ENCODE measurements at places on chromosomes 1 and 21.
A peak's percentile ranks its signal among the peaks of the same experiment; 100 is the strongest.

- peak; percentile 86 for ATAC-seq
Observed at GRCh38 chr1:169550294-169550693, 36.0 kb downstream of the F5 start.

GRCh38 chr1:34408011-34408410 is 231.3 kb downstream of the C1orf94 start:
- ATAC-seq, result no peak

DNA sequence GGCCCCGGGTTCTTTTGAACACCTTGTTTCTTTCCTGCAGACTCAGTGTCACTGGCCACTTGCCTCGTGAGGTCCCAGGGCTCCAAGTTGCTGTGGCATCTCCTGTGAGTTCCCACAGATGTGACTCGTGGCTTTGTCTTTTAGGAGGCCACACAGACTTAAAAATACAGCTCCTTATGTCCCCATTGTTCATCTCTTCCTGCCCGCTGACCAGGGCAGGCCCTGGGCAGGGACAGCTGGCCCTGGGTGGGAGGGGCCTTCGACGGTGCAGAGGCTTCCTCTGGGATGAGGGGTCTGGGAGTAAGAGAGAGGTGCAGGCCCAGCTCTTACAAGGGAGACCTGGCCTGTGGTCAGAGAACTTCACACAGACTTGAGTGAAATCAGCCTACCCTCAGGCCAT is 15.6 kb downstream of the LDLRAP1 start:
- no peak for ATAC-seq

- no peak for ATAC-seq
Observed at GRCh38 chr1:82836213-82836972, 1035.7 kb downstream of the ADGRL2 start.

- no peak for ATAC-seq
Observed at GRCh38 chr1:183251959-183252450, 65.9 kb downstream of the LAMC2 start.

- ATAC-seq, result no peak
Observed at GRCh38 chr1:3156936-3157335, 87.9 kb downstream of the PRDM16 start.

DNA sequence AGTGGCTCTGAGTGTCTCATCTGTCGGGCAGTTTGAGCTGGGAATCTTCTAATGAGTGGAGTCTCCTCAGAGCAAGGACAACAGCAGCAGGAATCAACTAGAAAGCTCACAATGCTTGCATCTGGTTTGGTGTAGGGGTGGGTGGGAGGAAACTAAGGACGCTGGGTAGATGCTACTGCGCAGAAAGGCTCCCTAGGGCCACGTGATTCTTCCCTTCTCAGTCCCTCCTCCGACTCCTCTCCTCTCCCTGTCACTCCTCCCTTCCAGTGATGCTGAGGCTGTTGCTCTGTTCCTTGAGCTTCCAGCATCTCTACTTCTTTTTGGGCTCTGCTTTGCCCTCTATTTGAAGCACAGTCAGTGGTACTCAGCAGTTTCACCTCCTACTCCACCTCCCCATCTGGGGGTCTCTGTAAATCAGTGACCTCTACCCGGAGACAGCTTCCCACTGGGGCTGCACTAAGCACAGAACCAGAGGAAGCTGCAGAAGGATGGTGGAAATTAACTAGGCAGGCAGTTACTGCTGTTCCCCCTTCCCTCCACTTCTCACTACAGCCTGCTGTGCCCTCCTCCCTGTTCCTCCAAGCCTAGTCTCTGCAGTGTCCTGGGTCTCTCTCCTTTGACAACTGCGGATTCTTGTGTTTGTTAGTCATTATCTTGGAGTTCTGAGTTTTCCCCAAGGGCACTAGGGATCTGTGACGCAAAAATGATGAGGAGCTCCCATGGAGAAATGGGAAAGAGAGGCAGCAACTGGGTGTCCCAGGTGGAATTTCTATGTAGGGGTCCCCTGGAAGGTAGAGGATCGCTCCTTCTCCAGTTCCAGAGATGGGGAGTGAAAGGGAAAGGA is 5.8 kb downstream of the LINGO4 start:
- ATAC-seq, result peak; percentile 14

DNA sequence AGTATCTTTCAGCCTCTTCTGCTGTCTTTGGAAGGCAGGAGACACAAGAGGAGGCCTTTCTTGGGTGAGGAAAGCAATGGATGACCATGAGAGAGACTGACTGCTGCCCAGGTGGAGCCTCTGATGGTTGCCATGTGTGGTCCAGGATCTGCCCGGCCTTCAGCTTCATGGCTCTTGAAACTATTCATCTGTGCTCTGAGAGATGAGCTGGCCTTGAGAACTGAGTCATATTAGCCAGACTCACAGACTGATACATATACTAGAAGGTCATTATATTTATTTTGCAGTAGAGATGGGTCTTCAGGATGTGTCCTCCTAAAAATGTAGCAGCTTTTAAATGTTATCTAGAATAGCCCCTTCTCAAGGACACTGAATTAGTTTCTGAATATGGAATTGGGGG is 33.7 kb downstream of the PTGFRN start:
- no peak for ATAC-seq

DNA sequence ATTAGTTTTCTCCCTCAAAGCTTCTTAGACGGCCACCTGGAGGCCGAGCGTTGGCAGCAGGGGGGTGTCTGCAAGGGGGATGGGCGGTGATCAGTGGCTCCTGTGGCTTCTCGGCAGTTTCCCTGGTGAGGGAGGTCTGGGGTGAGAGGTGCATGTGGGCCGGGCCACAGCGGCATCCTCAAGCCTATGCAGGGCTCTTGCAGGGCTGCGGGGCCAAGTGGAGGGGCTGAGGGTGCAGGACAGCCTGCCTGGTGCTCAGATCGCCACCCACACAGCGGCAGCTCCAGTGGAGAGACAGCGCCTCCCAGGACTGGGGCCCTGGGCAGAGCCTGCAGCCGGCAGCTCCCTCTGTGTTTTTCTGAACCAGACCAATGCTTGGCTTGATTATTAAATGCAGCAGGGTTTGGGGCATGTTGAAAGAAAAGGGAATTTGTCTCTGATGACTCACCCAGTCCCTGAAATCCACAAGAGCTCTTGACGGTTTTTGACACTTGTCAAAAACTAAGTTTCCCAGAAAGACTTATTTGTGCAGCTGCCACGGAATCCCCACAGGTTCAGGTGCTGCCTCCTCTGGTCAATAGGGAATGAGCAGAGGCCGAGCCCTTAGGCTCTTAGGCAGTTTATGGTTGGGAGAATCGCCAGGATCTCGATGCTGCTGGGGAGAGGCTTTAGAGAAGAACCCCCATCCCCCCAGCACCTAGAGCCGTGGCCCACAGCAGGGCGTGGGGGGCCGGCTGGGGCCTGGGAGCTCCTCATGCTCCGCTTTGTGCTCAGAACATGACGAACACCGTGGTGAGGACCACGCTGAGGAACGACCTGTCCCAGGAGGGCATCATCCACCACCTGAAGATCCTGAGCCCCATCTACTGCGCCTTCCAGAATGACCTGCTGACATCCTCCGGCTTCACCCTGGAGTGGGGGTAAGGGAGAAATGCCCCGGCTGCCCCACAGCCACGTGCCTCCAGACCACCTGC is 54.7 kb downstream of the UMODL1 start:
- ATAC-seq, result peak; percentile 55

DNA sequence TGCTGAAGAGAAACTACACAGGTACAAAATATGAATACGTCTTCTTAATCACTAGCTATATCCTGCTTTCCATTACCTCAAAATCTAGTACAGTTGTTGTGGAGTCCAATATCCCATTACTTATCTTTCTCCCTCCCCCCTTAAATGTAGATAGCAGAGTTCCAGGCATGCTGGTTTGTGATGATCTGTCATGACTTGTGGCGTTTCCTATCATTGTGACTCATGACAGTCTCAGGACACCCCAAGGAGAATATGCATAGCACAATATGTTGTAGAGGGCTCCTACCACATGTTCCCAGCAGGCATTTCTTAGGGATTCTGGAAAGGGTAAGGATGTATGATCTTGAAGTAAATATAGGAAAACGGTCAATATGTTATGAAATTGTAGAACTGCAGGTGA is 206.9 kb downstream of the USH2A start:
- no peak for ATAC-seq

GRCh38 chr1:184283999-184284398 is 102.8 kb upstream of the C1orf21 start:
- ATAC-seq, result peak; percentile 71

GRCh38 chr1:156903328-156904091 is 10.0 kb downstream of the PEAR1 start:
- no peak for ATAC-seq

DNA sequence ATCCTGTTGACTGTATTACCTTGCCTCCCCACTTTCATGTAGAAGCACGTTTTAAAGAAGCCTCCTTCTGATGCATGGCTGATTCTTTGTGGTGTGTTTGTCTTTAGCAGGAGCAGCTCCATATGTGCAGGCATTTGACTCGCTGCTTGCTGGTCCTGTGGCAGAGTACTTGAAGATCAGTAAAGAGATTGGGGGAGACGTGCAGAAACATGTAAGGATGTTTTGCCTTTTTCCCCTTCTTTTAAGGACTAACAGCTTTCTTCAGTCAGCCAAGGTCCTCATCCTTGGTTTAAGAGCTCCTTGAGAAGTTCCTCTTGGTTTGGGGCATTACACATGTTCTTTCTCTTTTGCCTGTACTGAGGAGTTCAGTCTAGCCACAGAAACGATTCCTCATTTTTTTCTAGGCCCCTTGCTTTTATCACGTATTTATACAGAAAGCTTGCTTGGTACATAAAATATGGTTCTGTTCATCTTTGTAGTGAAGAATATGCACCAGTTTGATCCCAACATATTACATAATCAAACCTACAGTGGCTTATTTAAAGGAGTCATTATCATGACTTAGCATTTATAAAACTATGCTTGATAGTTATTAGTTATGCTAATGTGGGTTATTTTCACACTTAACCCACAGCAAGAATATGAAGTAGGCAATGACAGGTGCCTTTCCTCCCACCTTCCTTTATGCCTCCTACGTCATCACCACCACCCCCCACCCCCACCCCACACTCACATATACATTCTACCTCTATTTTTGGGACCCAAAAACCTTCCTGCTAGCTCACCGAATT is 19.6 kb downstream of the CAP1 start:
- ATAC-seq, result no peak

- no peak for ATAC-seq
Observed at GRCh38 chr1:46538147-46538546, 13.3 kb downstream of the KNCN start.

DNA sequence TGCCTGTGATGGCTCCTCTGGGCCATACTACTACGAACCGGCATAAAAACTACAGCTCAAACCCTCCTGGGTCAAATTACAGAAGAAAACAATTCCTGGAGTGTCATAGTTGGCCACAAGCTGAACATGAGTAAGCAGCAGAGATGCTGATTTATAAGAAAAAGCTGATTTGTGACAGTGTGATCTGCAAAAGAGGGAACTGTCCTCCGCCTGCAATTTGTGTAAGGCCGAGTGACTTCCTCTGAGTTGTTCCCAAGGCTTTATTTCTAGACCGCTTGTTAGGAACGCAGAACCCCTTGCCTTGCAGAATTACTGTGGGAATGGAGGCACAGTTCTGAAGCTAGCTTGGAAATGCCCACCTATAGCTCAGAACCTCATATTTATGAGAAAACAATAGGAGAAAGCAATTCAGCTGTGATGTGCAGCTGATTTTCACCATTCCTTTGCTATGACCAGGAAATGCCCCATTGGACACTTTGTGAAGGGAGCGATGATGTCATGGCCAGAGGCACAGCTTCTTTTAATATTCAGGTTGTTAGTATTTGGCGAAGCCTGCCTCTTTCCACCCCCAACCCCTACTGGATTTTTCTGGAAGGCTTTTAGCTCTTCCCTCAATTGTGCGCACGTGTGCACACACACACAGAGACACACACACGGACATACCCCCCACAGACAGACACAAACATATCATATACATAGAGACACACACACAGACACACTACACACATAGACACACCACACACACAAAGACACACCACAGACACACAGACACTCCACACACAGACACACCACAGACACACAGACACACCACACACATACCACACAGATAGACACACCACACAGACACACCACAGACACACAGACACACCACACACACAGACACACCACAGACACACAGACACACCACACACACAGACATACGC is 47.6 kb downstream of the IER5 start:
- peak; percentile 82 for ATAC-seq

- ATAC-seq, result no peak
Observed at GRCh38 chr1:69157046-69157756, 410.5 kb upstream of the LRRC7 start.

DNA sequence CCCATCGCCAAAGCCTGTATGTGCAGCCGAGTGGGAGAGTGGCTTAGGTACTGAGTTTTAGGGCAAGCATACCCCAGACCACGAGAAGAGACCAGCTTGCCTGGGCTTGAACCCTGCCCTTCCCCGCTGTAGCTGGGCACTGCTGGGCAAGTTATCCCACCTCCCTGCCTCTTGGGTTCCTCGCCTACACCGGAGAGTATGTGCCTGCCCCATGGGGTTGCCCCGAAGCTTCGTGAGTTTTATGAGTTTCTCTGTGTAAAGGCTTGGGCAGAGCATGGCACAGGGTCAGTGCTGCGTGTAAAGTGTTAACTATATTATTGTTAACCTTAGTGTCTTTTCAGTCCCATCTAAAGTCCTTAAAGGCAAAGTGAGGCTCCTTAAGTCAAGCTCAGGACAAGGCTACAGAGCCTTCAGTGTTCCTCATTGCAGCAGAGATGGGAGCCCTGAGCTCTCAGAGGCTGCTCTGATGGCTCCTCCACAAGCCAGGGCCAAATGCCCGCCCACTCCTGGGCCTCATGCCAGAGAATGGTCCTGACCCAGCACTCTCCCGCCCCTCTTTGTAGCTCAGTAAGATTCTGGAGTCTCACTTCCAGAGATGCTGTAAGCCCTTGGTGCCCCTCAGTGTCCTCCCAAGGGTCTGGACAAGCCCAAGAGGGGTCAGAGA is 37.0 kb upstream of the KCNA10 start:
- peak; percentile 58 for ATAC-seq

DNA sequence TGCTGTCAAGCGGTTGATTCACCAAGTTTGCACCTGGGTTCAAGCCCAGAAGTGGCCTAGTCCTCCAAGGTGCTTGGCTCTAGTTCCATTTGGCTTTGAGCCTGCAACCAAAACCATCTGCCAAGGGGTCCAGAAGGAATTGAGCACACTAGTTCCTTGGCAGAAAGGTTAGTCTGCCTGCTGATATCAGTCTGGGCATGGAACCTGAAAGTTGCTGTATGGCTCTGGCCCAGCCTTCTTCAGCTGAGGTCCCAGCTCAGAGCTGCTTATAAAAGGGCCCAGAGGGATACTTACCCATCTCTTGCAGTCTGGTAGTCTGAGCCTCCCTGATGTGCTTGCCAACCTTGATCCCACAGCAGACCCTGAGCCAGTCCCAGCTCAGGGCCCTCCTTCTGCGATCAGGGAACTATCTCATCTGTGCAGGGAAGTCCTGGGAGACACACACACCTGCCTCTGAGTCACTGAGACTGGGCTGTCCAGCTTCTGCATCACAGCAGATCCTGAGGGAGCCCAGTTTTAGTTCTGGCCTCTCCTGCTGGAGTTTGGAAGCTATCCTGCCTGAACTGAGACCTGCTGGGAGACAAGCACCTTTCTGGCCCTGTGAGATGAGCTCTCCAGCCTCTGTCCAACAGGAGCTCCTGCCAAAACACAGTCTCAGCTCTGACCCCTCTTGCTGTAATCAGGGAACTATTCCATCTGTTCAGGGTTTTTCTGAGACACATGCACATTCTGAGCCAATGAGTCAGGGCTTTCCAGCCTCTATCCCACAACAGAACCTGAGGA is 75.8 kb downstream of the CTH start:
- peak; percentile 96 for ATAC-seq

- ATAC-seq, result no peak
Observed at GRCh38 chr1:231274119-231274825, 33.3 kb downstream of the GNPAT start.

- ATAC-seq, result no peak
Observed at GRCh38 chr1:58754073-58754613, 29.7 kb downstream of the JUN start.

GRCh38 chr1:186768906-186769305 is 59.8 kb upstream of the PLA2G4A start:
- no peak for ATAC-seq
